ENCODE measurements at places on chromosomes 5 and 9.

DNA sequence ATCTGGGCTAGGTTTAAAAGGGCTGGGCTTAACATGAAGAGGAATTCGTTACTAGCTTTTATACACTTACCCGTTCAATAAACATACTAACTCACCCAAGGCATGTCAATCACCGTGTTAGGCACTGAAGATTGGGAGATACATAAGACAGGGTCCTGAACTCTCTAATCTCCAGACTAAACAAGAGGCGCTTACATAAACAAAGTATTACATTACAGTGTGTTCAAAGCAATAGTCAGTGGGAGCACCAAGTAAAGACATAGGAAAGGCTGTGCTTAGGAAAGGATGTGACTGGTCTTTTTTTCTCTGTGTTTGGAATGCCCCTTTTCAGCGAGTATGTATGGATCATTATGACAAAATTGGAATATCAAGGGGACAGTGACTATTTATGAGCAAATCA, 203.6 kb upstream of the ADRA1B start:
- no peak for DNase-seq

DNA sequence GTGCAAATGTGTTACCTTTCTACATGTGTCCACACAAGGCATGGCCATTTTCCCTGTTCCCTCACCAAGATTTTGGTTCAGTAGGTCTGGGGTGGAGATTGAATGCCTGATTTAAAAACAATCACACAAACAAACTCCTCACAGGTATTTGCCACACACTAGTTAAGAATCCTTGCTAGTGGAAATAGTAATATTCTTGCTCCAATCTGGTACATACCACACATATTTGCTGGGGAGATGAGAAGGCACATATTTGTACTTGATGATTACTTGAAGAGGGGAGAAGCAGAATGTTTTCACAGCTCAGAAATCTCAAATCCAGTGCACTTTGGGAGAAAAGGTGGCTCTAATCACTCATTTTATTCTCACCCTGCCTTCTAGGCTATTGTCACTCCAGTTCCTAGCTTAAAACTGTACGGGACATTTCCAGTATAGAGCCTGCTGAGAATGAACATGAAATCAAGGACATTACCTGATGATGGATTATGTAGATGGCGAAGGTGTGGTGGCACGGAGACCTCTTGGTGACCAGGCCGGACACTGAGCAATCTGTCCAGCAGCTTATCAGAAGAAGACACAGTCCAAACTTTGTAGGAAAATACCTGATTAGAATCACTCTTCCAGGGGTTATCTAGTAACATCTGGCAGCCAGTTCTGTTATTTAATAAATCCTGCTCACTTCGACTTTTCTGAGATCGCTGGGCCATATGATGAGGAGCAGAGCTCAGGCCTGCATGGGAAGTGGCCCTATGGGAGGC, 116.1 kb upstream of the IL6ST start:
- DNase-seq: no peak

DNA sequence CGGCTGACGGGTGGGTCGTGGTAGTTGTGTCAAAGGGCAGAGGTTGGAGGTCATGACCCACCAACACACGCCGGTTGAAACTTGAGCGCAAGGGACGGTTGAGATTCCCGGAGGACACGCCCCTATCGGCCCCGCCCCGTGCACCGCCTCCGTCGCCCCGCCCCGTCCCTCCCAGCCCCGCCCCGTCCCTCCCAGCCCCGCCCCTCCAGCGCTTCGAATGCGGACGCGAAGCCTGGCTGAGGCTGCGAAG, 226 bp upstream of the RANBP17 start:
- DNase-seq: no peak

DNA sequence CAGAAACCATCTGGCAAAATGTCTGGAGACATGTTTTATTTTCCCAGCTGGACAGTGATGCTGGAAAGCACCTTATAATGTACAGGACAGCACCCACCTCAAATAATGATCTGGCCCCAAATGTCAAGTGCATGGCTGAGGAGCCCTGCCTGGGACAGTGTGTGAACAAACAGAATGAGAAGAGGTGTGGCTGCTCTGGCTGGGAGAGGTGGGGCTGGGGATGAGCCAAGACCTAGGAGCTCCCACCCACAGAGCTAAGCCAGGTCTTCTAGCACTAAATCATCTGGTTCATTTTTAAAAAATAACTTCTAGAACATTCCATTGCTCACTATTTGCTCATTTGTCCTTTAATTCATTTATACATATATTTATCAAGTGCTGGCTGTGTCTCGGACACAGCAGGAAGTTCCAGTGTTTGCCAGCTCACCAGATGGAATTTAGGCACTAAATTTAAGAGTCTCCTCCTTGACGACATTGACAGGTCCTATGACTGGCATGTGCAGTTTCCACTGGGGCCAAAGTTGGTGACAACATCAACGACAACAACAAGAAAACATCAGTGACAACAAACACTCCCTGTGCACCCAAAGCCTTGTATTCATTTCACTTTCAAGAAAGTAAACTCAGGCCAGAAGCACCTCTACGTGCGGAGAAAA, 59.1 kb downstream of the GTF3C4 start:
- no peak for DNase-seq

DNA sequence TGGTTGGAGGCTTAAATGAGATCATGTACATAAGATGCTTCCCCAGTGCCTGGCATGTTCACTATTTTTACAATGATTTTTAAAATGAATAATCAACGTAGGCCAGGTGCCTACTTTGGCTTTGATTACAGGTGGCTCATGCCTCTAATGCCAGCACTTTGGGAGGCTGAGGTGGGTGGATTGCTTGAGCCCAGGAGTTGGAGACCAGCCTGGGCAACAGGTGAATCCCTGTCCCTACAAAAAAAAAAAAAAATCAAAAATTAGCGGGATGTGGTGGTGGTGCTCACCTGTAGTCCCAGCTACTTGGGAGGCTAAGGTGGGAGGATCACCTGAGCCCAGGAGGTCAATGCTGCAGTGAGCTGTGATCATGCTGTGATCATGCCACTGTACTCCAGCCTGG, 9.2 kb downstream of the PCDH12 start:
- DNase-seq: no peak

DNA sequence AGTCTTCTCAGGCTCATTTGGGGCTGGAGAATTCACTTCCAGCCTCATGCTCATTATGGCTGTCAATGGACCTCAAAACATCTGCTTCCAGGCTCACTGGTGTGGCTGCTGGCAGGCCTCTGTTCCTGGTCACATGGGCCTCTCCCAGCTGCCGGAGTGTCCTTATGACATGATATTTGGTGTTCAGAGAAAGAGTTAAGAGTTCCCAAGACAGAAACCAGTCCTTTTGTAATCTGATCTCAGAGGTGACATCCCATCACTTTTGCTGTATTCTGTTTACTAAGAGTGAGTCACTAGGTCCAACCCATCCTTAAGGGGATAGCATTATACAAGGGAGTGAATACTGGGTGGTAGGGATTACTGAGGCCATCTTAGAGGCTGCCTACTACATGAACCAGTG, 104.6 kb downstream of the CACNA1B start:
- no peak for DNase-seq

DNA sequence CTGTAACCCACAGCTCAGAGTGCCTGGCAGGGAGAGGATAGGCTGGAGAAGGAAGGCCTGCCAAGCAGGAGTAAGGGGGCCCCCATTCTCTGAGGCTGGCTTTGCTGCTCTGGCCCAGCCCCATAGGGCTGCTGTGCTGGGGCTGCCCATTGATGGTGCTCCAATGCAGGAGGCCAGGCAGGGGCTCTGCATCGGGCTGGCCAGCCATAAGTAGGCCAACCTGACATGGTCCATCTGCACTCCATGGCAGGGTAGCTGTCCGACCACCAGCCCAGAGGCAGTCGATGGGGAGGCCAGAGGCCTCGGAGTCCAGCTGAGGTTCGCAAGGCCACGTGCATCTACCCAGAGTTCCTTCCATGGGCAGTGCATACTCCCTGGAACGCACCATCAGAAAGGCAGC, 75.0 kb upstream of the PITX1 start:
- DNase-seq: no peak

DNA sequence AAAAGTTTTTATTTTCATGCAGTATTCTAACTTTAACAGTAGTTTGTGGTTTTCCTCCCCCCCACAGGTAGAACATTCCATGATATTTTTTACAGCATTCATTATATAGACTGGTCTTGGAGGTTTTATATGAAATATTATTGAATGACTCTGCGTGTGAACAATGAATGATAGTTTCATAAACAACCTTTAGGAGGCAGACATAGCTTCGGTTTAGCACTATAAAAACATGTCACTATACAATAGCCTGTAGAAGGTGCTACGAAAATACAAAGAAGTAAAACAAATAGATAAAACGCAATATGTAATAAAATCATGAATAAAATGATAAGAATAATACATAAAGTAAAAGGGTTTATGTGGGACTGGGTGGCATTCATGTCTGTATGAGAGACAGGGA, 8.5 kb downstream of the KLF4 start:
- no peak for DNase-seq

DNA sequence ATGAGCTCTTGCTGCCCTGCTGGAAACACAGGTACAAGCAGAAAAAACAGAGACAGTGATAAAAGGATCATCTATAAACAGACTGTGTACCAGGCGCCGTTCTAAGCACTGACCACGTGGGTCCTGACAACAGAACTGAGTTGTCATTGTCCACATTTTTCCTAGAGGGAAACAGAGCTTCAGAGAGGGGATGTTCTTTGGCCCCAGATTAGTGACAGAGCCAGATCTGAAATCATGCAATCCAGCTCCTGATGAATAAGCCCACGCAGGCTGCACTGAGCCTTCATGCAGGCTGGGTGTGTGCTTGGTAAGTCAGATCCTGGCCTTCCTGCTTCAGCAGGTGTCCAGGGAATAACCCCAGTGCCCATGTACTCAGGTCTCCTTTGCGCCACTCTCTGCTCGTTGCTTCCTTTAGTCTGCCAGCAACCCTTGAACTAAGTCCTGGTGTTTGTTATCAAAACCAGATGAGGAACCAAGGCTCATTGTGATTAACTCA, 22.8 kb upstream of the TCF7 start:
- no peak for DNase-seq

DNA sequence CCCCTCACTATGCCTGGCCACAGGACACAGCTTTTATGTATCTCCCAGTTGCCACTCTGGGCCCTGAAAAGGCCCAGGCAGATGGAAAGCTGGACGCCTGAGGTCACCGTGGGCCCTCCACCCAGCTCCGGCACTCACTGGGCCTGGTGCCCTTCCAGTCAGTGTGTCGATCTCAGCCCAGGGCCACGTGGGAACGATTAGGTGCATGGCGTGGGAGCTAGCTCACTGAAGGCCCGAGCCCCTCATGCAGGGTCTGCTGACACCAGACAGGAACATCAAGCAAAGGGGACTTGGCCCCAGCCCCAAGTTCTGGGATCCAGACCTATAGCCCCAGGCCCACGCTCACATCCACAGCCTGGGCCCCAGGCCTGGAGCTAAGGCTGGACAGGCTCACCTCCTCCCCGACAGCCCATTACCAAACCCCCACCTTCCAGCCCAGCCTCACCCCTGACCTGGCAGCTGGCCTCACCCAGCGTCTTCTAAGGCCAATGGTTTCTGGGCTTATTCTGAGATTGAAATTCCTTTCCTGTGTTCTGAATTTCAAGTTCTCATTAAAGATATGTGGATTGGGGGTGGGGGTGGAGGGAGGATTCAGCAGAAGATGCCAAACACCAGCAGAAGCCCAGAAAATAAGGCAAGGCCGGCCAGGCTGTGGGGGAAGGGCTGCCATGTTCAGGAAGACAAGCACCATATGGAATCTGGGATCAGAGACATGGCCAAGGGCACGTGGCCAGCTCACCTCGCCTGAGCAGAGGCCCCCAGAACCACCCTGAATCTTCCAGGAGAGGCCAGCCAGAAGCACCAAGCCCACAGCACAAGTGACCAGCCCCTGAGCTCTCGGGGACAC, 74.5 kb downstream of the ADAMTS2 start:
- peak; percentile 26 for DNase-seq

- no peak for DNase-seq
Measured at GRCh38 chr5:172946146-172946545, 13.1 kb upstream of the RPL26L1 start.

- DNase-seq: no peak
Measured at GRCh38 chr9:129400971-129401622, 219.8 kb downstream of the C9orf50 start.

GRCh38 chr9:77731008-77731698, 83.0 kb upstream of the GNA14 start:
- DNase-seq: no peak

- no peak for DNase-seq
Measured at GRCh38 chr5:160352308-160352707, 18.1 kb downstream of the C1QTNF2 start.

- no peak for DNase-seq
Measured at GRCh38 chr9:133981958-133982681, 10.0 kb downstream of the VAV2 start.

- DNase-seq: no peak
Measured at GRCh38 chr9:19938990-19939733, 150.3 kb upstream of the SLC24A2 start.

GRCh38 chr5:162160401-162160800, 92.8 kb downstream of the GABRG2 start:
- no peak for DNase-seq

GRCh38 chr9:133137451-133138231, 16.6 kb upstream of the RALGDS start:
- no peak for DNase-seq

DNA sequence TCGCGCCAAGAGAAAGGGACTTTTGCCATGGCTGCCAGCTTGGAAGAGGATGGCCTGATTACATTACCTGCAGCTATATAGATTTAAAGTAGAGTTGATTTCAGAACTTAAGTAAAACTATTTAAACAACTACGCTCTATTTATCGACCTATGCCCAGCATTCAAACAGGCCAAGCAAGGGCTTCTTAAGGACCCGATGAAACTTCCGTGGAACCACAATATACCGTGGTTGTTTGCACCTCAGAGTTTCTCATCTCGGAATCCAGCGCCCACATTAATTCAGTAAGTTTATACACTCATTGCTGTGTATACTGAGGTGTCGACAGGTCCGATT, 505 bp upstream of the CDC14B start:
- no peak for DNase-seq

DNA sequence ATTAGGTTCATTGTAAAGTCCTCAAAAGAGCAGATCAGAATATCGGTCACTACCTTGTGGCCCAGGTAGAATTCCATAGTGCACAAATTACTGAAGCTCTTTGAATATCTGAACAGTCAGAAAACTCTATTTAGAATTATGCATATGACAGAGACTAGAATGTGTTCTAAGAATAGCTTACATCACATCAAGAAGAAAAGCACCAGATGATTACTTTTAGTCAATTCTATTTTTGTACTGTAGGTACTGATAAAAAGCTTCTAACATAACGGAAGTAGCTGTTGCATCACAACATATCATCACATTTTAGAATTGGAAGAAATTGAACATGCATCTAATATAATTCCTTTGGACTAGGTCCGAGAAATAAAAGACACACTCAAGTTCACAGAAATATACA, 946.6 kb upstream of the ARRDC3 start:
- DNase-seq: no peak
